ENCODE measurements at places on chromosomes 7 and 10.

- DNase-seq, result no peak
These were observed 340.6 kb downstream of the TFEC start for GRCh38 chr7:115689941-115690340.

DNA sequence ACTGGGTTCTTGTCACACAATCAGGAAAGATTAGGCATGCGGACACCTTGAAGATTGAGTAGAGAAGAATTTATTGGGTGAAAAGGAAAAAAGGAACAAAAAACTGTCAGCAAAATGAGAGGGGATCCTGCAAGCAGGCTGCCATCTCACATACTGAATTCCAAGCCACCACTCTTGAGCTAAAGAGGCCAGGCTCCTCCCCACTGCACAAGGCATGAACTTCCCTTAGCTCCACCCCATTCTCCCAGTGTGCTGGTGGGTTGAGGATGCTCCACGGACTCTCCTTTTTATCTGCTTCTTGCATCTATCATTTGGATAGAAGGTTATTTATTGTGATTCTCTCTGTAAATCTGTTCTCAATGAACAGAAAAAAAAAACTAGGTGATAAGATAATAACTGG, 79.6 kb downstream of the ANKRD7 start:
- DNase-seq, result no peak

- peak; percentile 72 for DNase-seq
These were observed 77.1 kb upstream of the TRIL start for GRCh38 chr7:29035044-29035740.

- peak; percentile 5 for DNase-seq
These were observed 270.7 kb downstream of the ZNF33B start for GRCh38 chr10:42367532-42368230.

DNA sequence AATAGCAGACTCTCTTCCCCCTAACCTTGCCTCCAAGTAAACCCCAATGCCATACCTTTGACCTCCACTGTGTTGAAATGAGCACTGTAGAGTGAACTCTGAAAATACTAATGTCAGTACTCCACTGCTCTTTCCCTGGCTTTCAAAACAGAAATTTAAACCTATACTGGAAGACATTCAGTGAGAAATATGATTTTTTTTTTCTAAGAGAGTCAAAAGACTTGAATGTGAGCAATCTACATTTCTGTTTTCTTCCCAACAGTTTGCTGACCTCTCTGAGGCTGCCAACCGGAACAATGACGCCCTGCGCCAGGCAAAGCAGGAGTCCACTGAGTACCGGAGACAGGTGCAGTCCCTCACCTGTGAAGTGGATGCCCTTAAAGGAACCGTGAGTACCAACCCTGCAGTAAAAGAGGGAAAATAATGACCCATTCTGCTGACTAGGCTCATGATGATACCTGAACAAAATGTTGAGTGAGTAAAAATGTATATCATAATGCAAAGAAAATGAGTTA, 6.4 kb downstream of the VIM start:
- no peak for DNase-seq

- no peak for DNase-seq
These were observed 39.2 kb downstream of the AGAP3 start for GRCh38 chr7:151125470-151125845.

DNA sequence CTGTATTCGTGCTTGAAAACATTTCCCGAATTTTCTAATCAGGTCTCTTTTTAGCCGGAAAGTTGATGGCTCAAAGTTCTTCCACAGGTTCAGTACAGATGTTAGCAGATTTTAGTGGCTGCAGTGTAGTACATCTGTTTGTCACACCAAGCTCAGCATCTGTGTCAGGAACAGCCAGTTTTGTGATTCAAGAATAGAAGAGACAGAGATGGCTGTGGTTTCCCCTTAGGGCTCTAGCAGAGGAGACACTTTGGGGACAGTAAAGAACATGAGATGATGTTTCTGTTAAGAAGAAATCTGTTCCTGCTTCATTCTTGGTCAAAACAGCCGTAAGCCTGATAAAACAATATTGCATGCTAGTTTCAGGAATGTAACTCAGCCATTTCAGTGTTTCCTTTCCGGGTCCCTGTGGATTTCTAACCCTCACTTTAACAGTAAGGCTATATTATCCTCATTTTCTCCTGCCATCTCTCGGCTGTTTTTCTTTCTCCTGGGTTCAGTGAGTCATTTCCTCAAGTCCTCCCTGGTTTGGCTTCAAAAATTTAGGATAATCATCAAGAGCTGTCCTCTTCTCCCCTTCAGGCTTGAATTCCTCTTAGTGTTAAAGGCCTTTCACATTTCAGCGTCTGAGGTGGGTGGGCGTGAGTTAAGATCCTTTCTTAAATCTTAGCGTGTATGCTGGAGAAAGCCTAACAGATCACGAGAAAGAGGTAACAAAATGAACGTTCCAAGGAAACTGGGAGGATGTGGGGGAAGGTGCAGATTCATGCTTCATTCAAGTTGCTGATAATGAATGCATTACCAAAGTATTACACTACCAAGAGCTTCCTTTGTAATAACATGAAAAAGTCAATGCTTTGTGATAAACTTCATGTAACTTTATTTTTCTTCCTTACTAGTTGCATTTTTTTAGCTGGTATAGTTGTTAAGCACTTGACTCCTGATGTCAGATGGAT, 37.1 kb upstream of the BICC1 start:
- no peak for DNase-seq

DNA sequence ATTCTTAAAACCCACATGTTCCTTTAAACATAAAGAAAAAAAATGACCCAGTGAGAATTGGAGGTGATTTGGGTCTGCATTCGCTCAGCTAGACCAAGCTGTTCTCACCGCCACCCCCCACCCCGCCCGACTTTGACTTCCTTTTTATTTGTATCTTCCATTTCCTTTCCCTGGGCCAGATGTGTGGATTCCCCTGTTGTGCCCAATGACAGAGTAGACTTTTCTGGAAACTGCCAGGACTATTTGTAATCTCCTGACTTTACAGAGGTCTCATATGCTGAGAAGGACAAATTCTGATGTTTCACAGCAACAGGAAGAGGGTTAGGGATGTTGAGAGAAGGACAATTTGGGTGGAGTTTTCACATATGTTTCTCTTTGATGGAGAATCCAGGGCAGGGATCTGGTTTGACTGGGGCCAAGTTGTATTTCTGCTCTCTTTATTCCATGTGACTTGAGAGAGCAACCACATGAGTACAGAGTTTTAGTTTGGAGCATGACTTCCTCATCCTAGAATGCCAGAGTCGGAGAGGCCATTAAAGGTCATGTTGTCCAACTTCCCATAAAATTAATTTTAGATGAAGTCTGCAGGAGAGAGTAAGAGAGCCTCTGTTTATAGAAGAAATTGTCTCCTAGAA, 1023.2 kb downstream of the LRMDA start:
- no peak for DNase-seq

GRCh38 chr7:86931439-86931838, 128.0 kb downstream of the ELAPOR2 start:
- DNase-seq, result no peak

- DNase-seq, result peak; percentile 48
These were observed 70.4 kb downstream of the HERPUD2 start for GRCh38 chr7:35624299-35625186.

DNA sequence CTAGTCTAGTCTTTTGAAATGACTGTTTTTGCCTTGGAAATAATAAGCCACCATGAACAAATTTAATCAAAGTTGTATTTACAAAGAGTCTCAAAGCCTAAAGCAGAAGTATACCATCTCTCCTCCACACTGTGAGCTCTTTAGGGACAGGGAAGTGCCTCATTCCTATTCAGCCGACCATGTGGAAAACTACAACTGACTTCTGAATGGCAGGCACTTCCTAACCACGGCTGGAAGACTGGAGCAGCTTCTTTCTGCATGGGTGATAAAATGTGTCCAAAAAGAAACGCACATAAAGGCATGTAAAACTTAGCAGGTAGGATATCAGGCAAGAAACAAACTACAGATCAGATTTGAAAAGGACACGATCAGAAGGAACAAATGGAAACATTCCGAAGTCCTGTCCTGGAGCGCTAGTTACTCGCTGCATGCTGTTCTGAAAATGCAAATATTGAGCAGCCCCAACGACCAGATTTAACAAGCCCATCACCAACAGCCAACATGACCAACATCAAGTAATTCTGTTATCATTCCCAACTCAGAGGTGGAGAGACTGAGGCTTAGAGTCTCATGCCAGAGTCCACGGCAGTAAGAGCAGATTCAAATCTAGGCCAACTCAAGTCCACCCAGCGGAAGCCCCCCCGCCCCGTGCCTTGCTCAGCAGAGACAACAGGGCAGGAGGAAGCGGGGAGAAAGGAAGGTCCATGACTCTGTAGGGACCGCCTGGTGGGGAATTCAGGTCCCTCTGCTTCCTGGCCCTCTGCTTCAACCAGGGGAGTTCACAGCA, 26.5 kb downstream of the CTBP2 start:
- DNase-seq, result no peak

DNA sequence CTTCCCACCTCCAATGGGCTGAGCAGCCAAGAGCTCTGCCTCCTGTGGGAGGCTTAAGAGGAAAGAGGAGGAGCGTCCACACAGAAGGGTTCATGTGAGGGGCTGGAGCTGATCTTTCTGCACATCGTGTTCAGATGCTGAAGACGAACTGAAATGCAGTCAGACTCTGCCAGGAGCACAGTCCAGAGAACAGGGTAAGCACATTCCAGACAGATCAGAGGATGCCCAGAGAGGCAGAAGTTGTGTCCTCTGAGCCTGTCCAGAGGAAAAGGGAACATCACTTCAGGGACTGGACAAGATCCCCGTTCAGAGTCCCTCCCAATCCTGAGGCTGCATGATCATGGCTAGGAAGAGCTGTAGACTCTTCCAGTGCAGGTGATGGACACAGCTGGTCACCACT, 72.9 kb downstream of the ITIH5 start:
- no peak for DNase-seq

DNA sequence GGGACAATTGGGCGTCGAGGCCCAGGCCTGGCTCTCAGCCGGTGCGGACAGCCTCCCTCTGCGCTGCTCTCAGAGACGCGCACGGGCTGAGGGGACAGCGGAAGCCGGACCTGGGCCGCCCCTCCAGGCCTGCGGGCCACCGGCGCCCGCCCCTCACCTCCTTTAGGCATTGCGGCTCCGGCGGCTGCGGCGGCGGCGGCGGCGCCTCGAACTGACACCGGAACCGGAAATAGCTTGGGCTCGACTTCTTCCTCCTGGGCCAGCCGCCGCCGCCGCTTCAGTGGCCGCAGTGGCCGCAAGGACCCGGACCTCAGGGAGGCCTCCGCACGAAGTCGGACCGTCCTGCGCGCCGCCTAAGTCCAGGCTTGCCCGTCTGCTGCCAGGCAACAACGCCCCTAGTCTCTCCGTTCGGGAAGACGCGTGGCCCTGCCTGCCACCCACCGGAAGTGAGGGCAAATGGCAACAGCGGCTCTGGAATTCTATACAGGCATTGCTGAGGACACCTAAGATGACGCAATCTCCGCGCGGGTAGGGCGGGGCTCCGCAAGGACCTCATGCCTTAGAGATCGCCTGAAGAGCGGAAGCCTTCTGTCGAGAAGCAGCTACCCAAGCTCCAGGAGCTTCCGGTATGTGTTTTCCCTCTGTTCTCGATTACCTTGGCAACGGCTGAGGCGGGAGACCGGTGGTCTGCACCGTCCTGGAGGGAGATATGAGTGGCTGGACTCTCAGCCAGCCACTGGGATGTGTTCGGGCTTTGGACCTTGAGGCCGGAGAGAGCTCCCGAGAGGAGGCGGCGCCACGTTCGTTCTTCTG, at the start of the genes BUD31 and PDAP1:
Gene BUD31, plus strand, starts transcription at position 591 of the 813 bp plus-strand sequence. CDS start 2,124 bp downstream, outside the sequence.
Gene PDAP1, minus strand, starts transcription at position 219 of the 813 bp plus-strand sequence. Its CDS starts 49 bp downstream, at position 170.
- DNase-seq, result peak; percentile 94

DNA sequence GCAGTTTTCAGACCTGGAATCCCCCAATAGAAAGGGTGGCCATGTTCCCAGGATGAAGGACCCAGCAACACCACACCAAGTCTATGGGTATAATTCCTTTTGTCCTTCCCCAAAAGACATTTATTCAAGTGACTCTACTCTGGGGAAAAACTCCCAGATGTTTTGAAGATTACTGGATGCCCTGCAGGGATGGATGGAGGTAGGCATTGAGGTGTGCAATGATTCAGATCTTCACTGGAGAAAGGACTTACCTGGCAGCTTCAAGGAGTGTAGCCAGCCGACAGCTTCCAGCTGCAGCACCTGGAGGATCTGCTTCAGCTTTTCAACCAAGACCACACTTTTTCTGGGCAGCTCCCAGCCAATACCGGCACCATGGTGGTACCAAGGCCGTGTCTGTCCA, 172.0 kb downstream of the BAMBI start:
- DNase-seq, result no peak

- no peak for DNase-seq
These were observed 343.0 kb upstream of the SEMA3D start for GRCh38 chr7:85529831-85530230.

- DNase-seq, result peak; percentile 77
These were observed 77.6 kb upstream of the EN2 start for GRCh38 chr7:155380221-155380861.

- DNase-seq, result no peak
These were observed 24.0 kb upstream of the AGBL3 start for GRCh38 chr7:134962270-134962780.

- no peak for DNase-seq
These were observed 53.0 kb downstream of the SMURF1 start for GRCh38 chr7:99090771-99091542.

DNA sequence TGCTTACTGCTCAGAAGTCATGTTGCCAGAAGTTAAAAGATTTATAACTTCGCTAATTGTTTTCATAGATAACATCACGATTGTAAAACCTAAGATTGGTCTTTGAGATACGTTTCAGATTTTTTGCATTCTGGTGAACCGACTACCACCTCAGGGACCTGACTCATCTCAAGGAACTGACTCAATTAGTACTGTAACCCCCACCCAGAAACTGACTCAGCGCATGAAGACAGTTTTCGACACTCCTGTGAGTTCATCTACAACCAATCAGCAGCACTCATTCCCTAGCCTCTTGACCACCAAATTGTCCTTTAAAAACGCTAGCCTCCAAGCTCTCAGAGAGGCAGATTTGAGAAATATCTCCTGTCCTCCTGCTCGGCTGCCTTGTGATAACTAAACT, 72.3 kb downstream of the ELMO1 start:
- peak; percentile 82 for DNase-seq

GRCh38 chr10:7889947-7890542, 71.7 kb downstream of the TAF3 start:
- DNase-seq, result no peak

- no peak for DNase-seq
These were observed 80.8 kb downstream of the UPF2 start for GRCh38 chr10:11961771-11962170.

- DNase-seq, result no peak
These were observed 952 bp downstream of the SRRM3 start for GRCh38 chr7:76202666-76203030.

DNA sequence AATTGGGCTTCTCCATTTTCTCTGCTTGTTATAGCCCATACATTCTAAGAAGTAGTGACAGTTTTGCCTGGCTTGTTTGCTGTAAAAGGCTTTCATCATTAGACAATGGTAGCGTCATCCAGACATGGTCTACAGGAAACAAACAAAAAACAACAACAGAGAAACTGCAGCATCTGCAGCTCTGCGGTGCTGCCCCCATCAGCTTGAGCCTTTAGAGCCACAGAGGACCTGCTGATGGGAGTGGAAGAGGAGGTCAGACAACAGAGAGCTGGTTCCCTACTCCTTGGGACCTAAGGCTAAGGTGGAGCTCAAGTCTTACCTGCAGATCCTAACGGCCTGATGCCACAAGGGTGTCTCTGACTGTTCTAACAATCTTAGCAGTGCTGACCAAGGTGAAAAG, 3.1 kb downstream of the INA start:
- DNase-seq, result no peak
